ENCODE measurements at places on chromosomes 13 and 19. TPM values are rescaled to one million over a fixed set of nuclear protein-coding genes. Genes with fewer than 3 reads are reported as not detected.
A peak's percentile ranks its signal among the peaks of the same experiment; 100 is the strongest.

- DNase-seq = no peak
These were observed 428.1 kb downstream of the ITGBL1 start for GRCh38 chr13:101880581-101880980.

DNA sequence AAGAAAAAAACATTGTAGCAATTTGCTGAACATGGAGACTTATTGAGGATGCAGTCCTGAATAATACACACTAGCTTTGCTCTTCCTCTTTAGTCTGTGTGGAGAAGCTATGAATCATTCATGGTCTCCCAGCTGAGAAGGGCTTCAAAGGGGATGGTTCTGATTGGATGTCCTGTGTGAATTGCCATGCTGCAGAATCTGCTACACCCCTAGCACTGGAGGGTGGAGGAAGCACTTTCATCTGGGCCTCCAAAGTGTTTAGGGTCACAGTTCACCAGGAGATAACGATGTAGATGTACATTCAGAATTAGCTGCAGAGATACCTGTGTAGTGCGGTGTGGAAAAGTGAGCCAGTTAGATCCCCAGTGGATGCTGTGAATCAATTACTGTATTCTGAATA, 321.1 kb upstream of the EDNRB start:
- DNase-seq = no peak

DNA sequence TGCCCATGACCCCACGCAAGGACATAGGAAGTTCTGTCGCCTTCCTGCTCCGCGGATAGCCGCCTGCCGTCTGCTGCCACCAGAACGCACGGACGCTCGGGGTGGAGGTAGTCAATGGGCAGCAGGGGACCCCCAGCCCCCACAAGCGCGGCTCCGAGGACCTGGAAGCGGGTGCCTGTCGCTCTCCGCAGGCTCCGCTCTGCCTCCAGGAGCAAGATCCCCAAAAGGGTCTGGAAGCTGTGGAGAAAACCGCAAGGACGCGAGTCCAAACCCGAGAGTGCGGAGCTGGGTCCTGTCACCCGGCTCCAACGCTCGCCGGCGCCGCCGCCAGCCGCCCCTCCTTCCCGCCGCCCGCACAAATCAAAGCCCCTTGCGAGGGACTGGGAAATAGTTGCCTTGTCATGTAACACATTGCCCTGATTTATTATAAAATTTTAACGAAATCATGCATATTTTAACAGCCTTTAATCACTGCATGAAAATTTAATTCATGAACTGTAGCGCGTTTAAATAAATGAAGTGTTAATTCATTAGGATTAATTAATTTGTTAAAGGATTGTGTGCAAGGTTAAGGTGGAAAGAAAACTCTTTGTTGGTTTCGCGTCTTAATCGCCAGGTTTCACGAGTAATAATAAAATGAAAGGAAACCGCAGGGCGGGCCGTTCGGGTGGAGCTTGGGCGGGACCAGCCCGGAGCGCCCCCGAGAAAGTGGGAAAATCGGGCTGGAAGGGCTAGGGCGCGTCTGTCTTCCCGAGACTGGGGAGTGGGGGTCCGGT, 5.5 kb upstream of the POU4F1 start:
- DNase-seq = no peak

GRCh38 chr19:6739390-6739882, at the start of gene TRIP10:
TSS of gene TRIP10 (plus strand) at chr19:6739680. CDS start at chr19:6739762, 82 bp downstream.
- peak; percentile 54 for DNase-seq

Gene CGB1
- not detected for total RNA-seq

GRCh38 chr19:29860492-29860891, 48.7 kb downstream of the CCNE1 start:
- DNase-seq = no peak

- DNase-seq = no peak
These were observed 519 bp downstream of the ZNF551 start for GRCh38 chr19:57682226-57682766.

- no peak for DNase-seq
These were observed 197.9 kb upstream of the STARD13 start for GRCh38 chr13:33483471-33483870.

Gene TEX30
- total RNA-seq = 12.8 TPM

Gene ZNF66
- 22.8 TPM for total RNA-seq

Gene TMEM221
- total RNA-seq = 0.94 TPM

DNA sequence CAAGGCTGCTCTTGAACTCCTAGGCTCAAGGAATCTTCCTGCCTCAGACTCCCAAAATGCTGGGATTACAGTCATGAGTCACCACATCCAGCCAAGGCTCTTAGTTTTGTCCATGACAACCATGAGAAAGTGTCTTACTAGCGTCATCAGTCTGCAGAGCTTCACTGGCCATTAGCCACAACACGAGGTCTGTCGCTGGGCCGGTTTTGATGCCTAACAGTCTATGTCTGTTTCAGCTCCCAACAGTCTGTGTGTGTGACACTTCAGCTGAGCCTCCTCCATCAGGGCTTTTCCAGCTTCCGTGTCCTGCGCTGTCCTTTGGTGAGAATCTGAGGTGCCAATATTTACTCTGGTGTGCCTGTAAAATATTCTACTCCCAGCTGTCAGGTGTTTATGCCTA, 47.6 kb downstream of the CEP89 start:
- DNase-seq = no peak

Gene TRIP10
- total RNA-seq = 3.0 TPM

GRCh38 chr19:33459222-33460090, 62.1 kb downstream of the PEPD start:
- DNase-seq = no peak

All from occipital lobe (tissue), 3 donors.